ENCODE measurements at places on chromosomes 2 and 18. TPM values are rescaled to one million over a fixed set of nuclear protein-coding genes. Genes with fewer than 3 reads are reported as not detected.

The AQP12B gene
- not detected for total RNA-seq

The NEB gene
- 1.7 TPM for total RNA-seq

The IL1B gene
- 0.49 TPM for total RNA-seq

The ZNF804A gene
- total RNA-seq: 18.4 TPM

The VPS54 gene
- total RNA-seq: 24.1 TPM

The CHST9 gene
- 3.9 TPM for total RNA-seq

The VRK2 gene
- 4.2 TPM for total RNA-seq

The CD207 gene
- not detected for total RNA-seq

The TEKT4 gene
- total RNA-seq: not detected

The RAB6C gene
- 0.98 TPM for total RNA-seq

The DHRS9 gene
- total RNA-seq: 0.49 TPM

The EML6 gene
- total RNA-seq: 3.4 TPM

The BCS1L gene
- total RNA-seq: 23.6 TPM

The PLGLB2 gene
- 2.2 TPM for total RNA-seq

The SLC4A3 gene
- total RNA-seq: 22.9 TPM

The WDR12 gene
- total RNA-seq: 18.7 TPM

The LTBP1 gene
- 30.7 TPM for total RNA-seq

The ITPRIPL1 gene
- total RNA-seq: 3.4 TPM

The EIPR1 gene
- total RNA-seq: 31.2 TPM

The SIX2 gene
- 0.25 TPM for total RNA-seq

The SLC19A3 gene
- total RNA-seq: 1.5 TPM

The SP140L gene
- 0.49 TPM for total RNA-seq

The MEP1B gene
- under 0.01 TPM for total RNA-seq

The SLC38A11 gene
- 1.7 TPM for total RNA-seq

The FASTKD2 gene
- 40.6 TPM for total RNA-seq

The POTEJ gene
- not detected for total RNA-seq

The ST6GAL2 gene
- 76.0 TPM for total RNA-seq

The CNTNAP5 gene
- total RNA-seq: 26.6 TPM

The CDCA7 gene
- total RNA-seq: 14.3 TPM

The ALPI gene
- total RNA-seq: not detected

The NR4A2 gene
- total RNA-seq: 6.1 TPM

The CFAP53 gene
- 0.74 TPM for total RNA-seq

The KIAA2012 gene
- total RNA-seq: 0.98 TPM

The HRH4 gene
- total RNA-seq: not detected

The ANKRD53 gene
- total RNA-seq: 2.7 TPM

The ALPG gene
- total RNA-seq: not detected

The GREB1 gene
- total RNA-seq: 3.0 TPM

The IFT172 gene
- total RNA-seq: 24.8 TPM

The TMEM163 gene
- total RNA-seq: 13.3 TPM

The DSC2 gene
- total RNA-seq: 5.4 TPM

The HOXD12 gene
- total RNA-seq: not detected

The UBR3 gene
- total RNA-seq: 94.9 TPM

The IL37 gene
- not detected for total RNA-seq

The SERPINB12 gene
- not detected for total RNA-seq

The LBX2 gene
- not detected for total RNA-seq

The OTOF gene
- 0.25 TPM for total RNA-seq

The CYP26B1 gene
- 3.7 TPM for total RNA-seq

The NBAS gene
- 97.4 TPM for total RNA-seq

The SERPINB4 gene
- not detected for total RNA-seq
